ENCODE measurements at places on chromosomes 2 and 18.

GRCh38 chr18:34084635-34085034 lies 140.1 kb downstream of the NOL4 start:
- no peak for DNase-seq

GRCh38 chr2:160747501-160748170 lies 254.0 kb upstream of the RBMS1 start:
- no peak for DNase-seq

GRCh38 chr2:206615417-206616089 lies 26.7 kb upstream of the FAM237A start:
- no peak for DNase-seq

- no peak for DNase-seq
Measured at GRCh38 chr2:31260870-31261269, 26.9 kb downstream of the EHD3 start.

- DNase-seq = no peak
Measured at GRCh38 chr2:15546297-15547098, 14.6 kb downstream of the NBAS start.

DNA sequence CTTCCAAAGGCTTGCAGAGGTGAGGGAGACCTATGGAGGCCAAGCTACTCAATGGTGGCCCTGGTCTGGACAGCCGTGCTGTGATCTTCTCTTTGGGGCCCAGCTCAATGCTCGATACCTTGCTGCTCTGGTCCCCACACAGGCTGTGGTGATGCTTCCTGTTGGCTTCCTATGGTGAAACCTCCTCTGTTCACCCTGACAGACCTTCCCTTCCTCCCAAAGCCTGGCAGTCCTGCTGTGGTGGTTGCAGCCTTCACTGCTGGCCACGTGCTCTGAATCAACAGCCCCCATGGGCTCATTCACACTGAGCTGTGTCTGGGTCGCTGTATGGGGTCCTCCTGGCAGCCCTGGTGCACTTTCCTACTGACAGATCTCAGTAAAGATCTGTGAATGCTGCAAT lies 31.0 kb upstream of the GALR1 start:
- no peak for DNase-seq

DNA sequence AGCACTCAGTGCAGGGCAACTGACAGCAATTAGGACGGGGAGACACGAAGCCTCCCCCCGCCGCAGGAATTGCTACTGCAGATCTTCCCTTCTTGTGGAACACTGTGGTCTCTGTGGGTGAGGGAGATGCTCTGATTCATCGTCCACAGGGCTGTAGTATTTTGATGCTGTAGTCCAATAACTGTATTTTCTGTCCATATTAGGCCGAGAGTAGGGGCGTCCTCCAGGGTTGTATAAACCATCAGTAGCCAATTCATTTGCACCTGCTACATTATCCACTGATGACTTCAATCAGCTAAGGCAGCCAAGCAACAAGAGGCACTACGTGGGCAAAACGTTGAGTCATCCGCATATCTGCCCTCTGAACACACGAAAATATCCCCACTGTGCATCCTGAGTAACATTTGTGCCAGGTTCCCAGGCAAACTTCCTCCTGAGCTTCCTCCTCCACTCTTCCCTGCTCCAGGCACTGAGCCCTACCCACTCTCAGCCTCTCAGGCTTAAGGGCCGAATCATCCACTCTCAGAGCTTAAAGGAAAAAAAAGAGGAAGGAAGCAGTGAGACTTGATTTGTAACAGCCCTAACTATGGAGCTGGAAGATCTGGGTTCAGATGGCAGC lies 62.1 kb downstream of the LBH start:
- DNase-seq = no peak

GRCh38 chr2:109472974-109473373 lies 140.8 kb downstream of the SEPTIN10 start:
- DNase-seq = no peak
